HFFc6 (cell line): ENCODE measurements at places on chromosomes 12 and 14. TPM values are rescaled to one million over a fixed set of nuclear protein-coding genes. Genes with fewer than 3 reads are reported as not detected.

DNA sequence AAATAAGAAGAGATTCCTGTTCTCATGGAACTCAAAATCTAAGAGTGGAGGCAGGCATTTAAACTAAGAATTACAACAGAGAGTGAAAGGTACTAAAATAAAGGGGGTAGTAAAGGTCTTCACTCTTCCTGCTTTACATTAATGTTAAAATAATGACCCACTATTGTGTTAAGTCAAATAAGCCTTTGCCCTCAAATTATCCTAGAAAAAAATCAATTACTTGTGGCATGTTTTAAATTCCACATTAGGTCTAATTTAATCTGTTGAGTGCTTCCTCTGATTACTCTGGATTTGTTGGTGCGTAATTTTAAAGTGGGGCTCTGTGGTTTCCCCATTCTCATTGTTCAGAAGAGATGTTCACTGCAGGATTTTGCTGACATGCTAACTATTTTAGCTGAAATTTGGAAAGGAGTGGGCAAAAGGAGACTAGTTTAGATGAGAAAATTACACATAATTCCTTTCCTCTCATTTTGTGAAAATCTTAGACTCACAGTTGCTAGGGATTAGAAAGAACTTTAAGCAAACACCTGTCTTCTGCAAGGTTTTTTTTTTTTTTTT is 35.5 kb downstream of the BTG1 start:
- peaks cover 35% of the 10 kb centered on the region for H3K4me1 ChIP-seq
- no peak for DNase-seq
- H3K36me3 ChIP-seq, result no peaks in the 10 kb centered on the region
- H3K4me3 ChIP-seq, result no peak overlapping the region
- no peak overlapping the region for H3K27ac ChIP-seq

DNA sequence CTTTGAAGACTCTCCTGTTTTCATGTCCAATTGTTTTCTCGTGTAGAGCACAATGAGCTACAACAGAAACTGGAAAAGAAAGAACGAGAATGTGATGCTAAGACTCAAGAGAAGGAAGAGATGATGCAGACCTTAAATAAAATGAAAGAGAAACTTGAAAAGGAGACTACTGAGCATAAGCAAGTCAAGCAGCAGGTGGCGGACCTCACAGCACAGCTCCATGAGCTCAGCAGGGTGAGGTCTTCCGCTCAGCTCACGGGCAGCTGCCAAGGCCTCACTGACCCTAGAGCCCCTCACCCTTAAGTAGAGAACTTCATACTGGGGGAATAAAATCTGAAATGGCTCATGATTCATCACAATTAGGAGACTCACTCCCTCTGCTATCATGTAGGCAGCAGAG is 134.7 kb downstream of the GPR135 start:
- H3K27me3 ChIP-seq, result no peaks in the 10 kb centered on the region
- no peak overlapping the region for H3K4me3 ChIP-seq
- DNase-seq, result no peak
- no peak overlapping the region for H3K27ac ChIP-seq
- peaks cover 15% of the 10 kb centered on the region; the same call in 1 of the 2 replicates for H3K36me3 ChIP-seq

GRCh38 chr14:92973798-92974372 is 50.9 kb downstream of the CHGA start:
- H3K27me3 ChIP-seq, result no peaks in the 10 kb centered on the region; the same call in 1 of the 2 replicates
- H3K4me1 ChIP-seq, result peaks cover 20% of the 10 kb centered on the region
- H3K36me3 ChIP-seq, result peaks cover 30% of the 10 kb centered on the region
- peak overlapping the region; percentile 78 for H3K27ac ChIP-seq
- DNase-seq, result peak; percentile 55
- no peak overlapping the region; the same call in 1 of the 2 replicates for H3K4me3 ChIP-seq

- no peaks in the 10 kb centered on the region for H3K27me3 ChIP-seq
- H3K27ac ChIP-seq, result peak overlapping the region; percentile 93
- DNase-seq, result peak; percentile 84
- H3K36me3 ChIP-seq, result peaks cover 48% of the 10 kb centered on the region
These were observed 73.7 kb downstream of the DCAF5 start for GRCh38 chr14:69079188-69079742.

DNA sequence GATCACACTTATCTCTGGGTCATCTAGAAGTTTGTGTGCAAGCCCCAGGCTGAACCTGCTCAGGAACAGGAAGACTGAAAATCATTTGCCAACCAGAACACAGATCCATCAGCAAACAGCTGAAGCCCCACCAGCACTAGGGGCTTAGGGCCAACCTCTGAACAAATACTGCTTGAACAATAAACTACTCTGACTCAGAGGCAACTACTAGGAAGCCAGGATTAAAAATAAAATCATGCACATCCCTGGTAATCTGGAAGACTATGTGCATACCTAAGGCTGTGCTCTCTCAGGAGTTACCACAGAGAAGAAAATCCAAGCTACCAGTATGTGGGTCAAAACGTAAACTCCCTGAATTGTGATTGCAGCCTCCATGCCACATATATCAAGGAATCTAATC is 15.9 kb downstream of the GALNT8 start:
- no peak overlapping the region for H3K4me3 ChIP-seq
- H3K36me3 ChIP-seq, result no peaks in the 10 kb centered on the region
- peaks cover 10% of the 10 kb centered on the region for H3K27me3 ChIP-seq
- H3K27ac ChIP-seq, result no peak overlapping the region
- H3K4me1 ChIP-seq, result no peaks in the 10 kb centered on the region
- no peak for DNase-seq

- H3K27me3 ChIP-seq, result no peaks in the 10 kb centered on the region
- peaks cover 5% of the 10 kb centered on the region for H3K36me3 ChIP-seq
- no peak for DNase-seq
- H3K4me1 ChIP-seq, result no peaks in the 10 kb centered on the region
These were observed 18.9 kb downstream of the ACTR6 start for GRCh38 chr12:100219328-100220109.

DNA sequence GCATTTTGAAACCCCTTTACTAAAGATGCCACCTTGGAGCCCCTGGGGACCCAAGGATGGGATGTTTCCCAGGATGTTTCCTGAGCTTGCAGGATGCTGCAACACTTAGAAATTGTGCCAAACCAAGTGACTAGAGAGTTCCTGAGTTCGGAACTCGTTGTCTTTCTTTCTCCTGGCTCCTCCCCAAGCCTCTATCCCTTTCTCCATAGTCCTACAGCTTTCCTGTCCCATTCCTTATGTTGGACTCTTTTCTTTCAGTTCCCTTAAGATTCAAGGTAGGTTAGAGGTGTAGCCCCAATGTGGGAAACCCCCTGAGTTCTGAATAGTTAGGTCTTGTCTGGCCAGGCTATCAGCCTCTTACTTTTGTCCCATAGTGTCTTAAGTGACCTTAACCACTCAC is 1.4 kb upstream of the KIF5A start:
- H3K4me3 ChIP-seq, result no peak overlapping the region; the same call in 1 of the 2 replicates
- no peak for DNase-seq
- H3K27ac ChIP-seq, result no peak overlapping the region
- H3K27me3 ChIP-seq, result peaks cover 7% of the 10 kb centered on the region; the same call in 1 of the 2 replicates
- H3K36me3 ChIP-seq, result peaks cover 21% of the 10 kb centered on the region

DNA sequence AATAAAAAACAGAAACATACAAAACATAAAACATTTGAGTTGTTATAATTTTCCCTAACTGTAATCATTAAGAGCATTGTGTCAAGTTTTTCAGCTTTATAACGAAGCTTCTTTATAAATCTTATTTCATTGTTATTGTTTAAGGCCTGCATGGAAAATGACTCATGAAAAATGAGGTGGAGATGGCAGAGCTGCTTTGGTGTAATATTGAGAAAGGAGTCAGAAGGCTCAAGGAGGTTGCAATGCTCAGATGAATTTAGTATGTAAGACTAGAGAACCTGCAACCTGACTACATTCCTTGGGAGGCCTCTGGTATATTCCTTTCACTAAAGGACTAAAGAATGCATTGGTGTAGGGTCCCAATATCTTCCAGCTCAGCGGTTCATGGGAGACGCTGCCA is 61.5 kb downstream of the TMEM30B start:
- peaks cover 35% of the 10 kb centered on the region for H3K4me1 ChIP-seq
- no peak overlapping the region for H3K27ac ChIP-seq
- no peaks in the 10 kb centered on the region for H3K36me3 ChIP-seq
- peaks cover 5% of the 10 kb centered on the region for H3K27me3 ChIP-seq
- no peak overlapping the region for H3K4me3 ChIP-seq

DNA sequence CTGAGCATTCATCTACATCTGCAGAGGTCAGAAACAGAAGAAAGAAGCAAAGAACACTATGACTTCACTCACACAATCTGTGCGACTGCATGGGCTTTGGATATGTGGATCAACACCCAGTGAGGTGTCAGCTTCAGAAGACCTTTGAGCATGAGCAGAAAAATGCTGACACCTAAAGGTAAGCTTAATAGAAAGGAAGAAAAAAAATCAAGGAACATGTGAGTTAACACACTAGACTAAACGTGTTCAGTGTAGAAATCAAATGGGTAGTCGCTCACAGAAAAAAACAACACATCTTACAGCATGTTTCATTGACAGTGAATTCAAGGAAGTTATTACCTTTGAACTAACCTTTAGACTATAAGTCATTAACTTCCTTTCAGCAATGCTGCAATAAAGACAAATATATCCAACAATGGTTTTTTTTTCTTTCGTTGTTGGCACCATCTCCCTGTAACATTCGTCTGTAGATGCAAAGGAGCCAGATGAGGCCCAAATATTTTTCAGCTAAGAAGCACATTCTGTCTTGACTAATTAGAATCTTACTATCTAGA is 30.9 kb downstream of the RTRAF start:
- H3K4me1 ChIP-seq, result peaks cover 53% of the 10 kb centered on the region
- no peak for DNase-seq
- H3K27ac ChIP-seq, result no peak overlapping the region; the same call in 1 of the 2 replicates
- peaks cover 51% of the 10 kb centered on the region for H3K36me3 ChIP-seq
- no peak overlapping the region for H3K4me3 ChIP-seq
- H3K27me3 ChIP-seq, result no peaks in the 10 kb centered on the region; the same call in 1 of the 2 replicates

- H3K27ac ChIP-seq, result no peak overlapping the region
- peak overlapping the region; percentile 9; the same call in 1 of the 2 replicates for H3K4me3 ChIP-seq
- no peaks in the 10 kb centered on the region; the same call in 1 of the 2 replicates for H3K4me1 ChIP-seq
- no peaks in the 10 kb centered on the region for H3K36me3 ChIP-seq
- H3K27me3 ChIP-seq, result peaks cover 2% of the 10 kb centered on the region; the same call in 1 of the 2 replicates
These were observed 35.0 kb downstream of the PIK3C2G start for GRCh38 chr12:18296201-18296908.

DNA sequence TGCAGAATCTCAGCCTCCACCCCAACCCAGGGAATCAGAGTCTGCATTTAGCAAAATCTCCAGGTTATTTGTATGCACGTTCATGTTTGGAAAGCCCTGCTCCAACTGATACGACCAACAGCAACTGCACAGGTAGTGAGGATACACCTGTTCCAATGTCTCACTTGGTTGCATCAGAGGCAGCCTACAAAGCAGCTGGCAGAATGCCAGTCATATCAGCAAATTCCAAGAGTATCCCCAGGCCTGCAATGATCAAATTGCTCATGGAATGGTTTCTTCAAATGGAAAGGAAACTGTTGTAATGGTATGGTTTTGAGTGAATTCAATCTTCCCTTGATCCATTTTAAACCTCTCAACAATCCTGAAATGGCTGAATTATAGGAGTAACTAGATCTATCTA is 75.4 kb downstream of the GRIP1 start:
- no peak for DNase-seq
- no peaks in the 10 kb centered on the region for H3K36me3 ChIP-seq
- no peak overlapping the region for H3K27ac ChIP-seq
- no peak overlapping the region for H3K4me3 ChIP-seq
- no peaks in the 10 kb centered on the region for H3K4me1 ChIP-seq
- H3K27me3 ChIP-seq, result peaks cover 2% of the 10 kb centered on the region

PLEK2 gene
- total RNA-seq, result 9.4 to 23.8 TPM (median 12.6 TPM) in 3 replicates

IFNG-AS1 gene
- total RNA-seq, result not detected in 3 replicates

SERPINA10 gene
- not detected in 3 replicates for total RNA-seq

OR11H6 gene
- not detected in 3 replicates for total RNA-seq

KLRF2 gene
- total RNA-seq, result not detected in 2 replicates

RNF212B gene
- total RNA-seq, result not detected in 3 replicates
